ENCODE measurements at places on chromosomes 16 and 17. TPM values are rescaled to one million over a fixed set of nuclear protein-coding genes. Genes with fewer than 3 reads are reported as not detected.

GRCh38 chr16:3187798-3188674 is at the start of gene OR1F1:
Gene OR1F1, plus strand, starts transcription at chr16:3188204.
- no peaks in the 10 kb centered on the region for H3K27me3 ChIP-seq
- peak; percentile 81 for DNase-seq
- H3K4me3 ChIP-seq: no peak within 1 kb of the TSS
- H3K4me1 ChIP-seq: peaks cover 43% of the 10 kb centered on the region
- H3K27ac ChIP-seq: peak within 1 kb of the TSS; percentile 4

- peak overlapping the region; percentile 34 for H3K4me3 ChIP-seq
- H3K36me3 ChIP-seq: no peaks in the 10 kb centered on the region
- peak overlapping the region; percentile 90 for H3K27ac ChIP-seq
Measured at GRCh38 chr17:19753051-19753509, 5.0 kb upstream of the ALDH3A1 start.

DNA sequence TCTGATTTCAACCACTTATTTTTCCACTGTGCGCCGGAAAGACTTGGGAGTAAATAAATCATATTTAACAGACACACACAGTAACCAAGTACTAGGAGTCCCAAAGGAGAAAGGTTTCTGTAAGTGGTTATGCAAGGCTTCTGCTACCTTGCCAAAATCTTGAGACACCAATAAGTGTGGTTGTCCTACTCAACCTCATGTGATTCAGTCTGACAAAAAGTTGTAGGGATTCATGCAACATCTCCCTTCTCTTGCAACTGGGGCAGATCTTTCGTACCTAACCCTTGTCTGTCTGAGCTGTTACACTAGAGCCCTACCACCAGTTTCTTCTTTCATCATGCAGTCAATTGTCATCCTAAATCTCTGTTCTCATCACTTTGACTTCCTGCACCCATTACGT is 69.9 kb upstream of the NUDT7 start:
- DNase-seq: no peak
- peaks cover 39% of the 10 kb centered on the region for H3K27me3 ChIP-seq
- H3K4me3 ChIP-seq: no peak overlapping the region

GRCh38 chr17:64779376-64780095 is 117.4 kb upstream of the SMURF2 start:
- H3K27me3 ChIP-seq: no peaks in the 10 kb centered on the region
- DNase-seq: no peak
- H3K4me3 ChIP-seq: peak overlapping the region; percentile 76
- peak overlapping the region; percentile 31 for H3K27ac ChIP-seq
- no peaks in the 10 kb centered on the region for H3K36me3 ChIP-seq

DNA sequence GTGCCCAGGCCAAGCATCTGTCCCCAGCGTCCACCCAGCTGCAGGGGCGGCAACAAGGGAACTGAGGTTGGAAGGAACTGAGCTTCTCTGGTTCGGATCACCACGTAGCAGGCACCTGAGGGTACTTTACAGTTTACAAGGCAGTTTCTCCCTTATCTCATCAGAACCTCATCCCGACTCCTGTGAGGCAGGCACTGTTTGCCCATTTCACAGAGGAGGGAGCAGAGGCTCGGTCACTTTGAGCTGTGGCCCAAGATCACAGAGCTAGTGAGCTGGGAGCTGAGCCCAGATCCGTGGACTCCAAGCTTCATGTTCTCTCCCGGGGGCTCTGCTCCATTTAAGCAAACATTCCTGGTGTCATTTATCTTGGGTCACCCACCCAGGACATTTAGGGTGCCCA is 15.1 kb downstream of the UBALD1 start:
- no peaks in the 10 kb centered on the region for H3K4me1 ChIP-seq
- H3K27me3 ChIP-seq: no peaks in the 10 kb centered on the region
- no peak overlapping the region for H3K27ac ChIP-seq
- H3K36me3 ChIP-seq: no peaks in the 10 kb centered on the region
- H3K4me3 ChIP-seq: no peak overlapping the region

GRCh38 chr16:4386951-4387565 is 15.4 kb downstream of the VASN start:
- H3K27me3 ChIP-seq: no peaks in the 10 kb centered on the region
- no peaks in the 10 kb centered on the region for H3K4me1 ChIP-seq
- no peak for DNase-seq
- no peaks in the 10 kb centered on the region for H3K36me3 ChIP-seq
- H3K4me3 ChIP-seq: no peak overlapping the region

DNA sequence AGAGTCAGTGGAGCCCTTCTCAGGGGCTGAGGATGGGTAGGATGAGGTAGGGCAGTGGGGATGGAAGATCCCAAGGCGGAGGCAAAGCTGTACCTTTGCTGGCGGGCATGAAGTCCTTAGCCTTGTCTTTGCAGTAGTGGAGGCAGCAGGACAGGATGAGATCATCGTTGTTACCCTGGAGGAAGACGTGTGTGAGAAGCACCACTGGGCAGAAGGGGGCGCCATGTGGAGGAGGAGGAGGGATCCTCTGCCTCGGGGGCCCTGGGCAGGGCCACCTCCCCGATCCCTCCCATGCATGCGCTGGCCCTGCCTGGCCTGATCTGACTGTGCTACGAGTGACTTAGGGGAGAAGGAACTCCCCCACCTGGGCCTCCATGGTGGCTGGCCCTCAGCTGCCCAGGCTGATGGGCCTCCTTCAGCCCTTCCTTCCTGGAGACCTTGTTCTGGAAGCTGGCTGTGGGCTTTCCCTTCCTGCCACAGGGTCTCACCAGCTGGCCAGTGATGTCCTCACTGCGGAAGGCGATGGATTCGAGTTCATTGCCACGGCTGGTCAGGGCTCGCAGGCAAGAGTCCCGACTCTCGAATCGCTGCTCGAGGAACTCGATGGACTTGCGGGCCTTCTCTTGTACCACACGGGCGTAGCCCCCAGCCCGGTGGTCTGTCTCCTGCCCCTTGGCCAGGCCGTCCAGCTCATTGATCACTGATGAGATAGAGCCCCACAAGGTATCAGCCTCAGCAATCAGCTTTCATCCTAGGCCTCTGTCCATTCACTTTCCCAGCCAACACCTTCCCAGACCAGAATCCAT is 10.3 kb downstream of the HIC1 start:
- no peak for DNase-seq
- no peak overlapping the region for H3K4me3 ChIP-seq
- no peak overlapping the region for H3K27ac ChIP-seq

DNA sequence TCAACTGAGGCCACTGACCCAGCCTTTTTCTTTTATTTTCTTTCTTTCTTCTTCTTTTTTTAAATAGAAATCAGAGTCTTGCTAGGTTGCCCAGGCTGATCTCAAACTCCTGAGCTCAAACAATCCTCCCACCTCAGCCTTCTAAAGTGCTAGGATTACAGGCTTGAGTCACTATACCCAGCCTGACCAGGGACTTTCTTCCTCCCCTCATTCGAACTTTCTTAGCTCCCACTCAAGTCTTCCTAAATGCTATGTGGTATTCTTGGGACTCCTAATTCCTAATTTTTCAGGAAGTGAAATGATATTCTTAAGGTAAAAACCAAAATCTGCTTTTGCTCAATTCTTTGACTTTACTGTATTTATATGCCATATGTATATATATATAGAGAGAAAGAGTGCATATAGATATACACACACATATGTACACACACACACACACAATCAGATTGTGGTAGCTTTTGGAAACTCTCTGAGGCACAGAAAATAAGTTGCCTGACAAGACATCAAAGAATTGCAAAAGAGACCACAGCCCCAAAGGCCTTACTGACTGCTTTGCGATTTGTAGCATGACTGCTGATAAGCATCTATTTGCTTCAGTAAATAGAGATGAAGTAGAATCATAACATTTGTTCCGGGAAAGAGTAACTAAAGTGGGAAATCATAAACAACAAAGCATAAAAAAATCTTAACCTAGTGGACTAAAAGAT is 9.5 kb upstream of the AMZ2 start:
- H3K27me3 ChIP-seq: no peaks in the 10 kb centered on the region
- no peak for DNase-seq
- peaks cover 26% of the 10 kb centered on the region for H3K4me1 ChIP-seq
- no peak overlapping the region for H3K4me3 ChIP-seq
- H3K36me3 ChIP-seq: no peaks in the 10 kb centered on the region
- H3K27ac ChIP-seq: no peak overlapping the region

DNA sequence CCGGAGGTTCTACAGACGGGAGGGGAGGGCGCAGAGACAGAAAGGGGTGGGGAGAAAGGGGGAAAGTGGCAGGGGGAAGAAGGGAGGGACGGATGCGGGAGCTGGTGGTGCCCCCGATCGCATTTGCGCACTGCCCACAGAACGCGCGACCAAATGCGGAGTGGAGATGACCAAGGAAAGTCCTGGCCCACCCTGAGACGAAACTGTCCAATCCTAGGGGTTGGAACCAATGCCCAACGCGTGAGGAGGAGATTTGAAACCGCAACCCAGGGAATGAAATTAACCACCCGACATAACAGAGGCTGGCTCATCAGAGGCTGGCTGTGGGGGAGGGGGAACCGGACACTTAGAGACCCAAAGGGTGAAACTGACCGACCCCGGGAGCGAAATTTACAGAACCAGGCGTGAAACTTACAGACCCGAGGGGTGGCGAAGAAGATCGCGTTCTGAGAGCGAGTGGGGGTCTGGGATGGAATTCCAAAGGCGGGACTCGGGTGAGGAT is 1.4 kb downstream of the HES7 start:
- no peak for DNase-seq
- H3K4me3 ChIP-seq: peak overlapping the region; percentile 52
- H3K36me3 ChIP-seq: no peaks in the 10 kb centered on the region
- peaks cover 31% of the 10 kb centered on the region for H3K4me1 ChIP-seq

GRCh38 chr17:5769593-5770354 is 185.5 kb upstream of the NLRP1 start:
- H3K4me1 ChIP-seq: no peaks in the 10 kb centered on the region
- no peak overlapping the region for H3K27ac ChIP-seq
- peaks cover 60% of the 10 kb centered on the region for H3K27me3 ChIP-seq
- no peak overlapping the region for H3K4me3 ChIP-seq
- DNase-seq: no peak

- H3K4me1 ChIP-seq: no peaks in the 10 kb centered on the region
- H3K36me3 ChIP-seq: no peaks in the 10 kb centered on the region
- H3K4me3 ChIP-seq: no peak overlapping the region
- H3K27ac ChIP-seq: no peak overlapping the region
- no peak for DNase-seq
Measured at GRCh38 chr16:65445313-65446260, 323.7 kb upstream of the CDH11 start.

DNA sequence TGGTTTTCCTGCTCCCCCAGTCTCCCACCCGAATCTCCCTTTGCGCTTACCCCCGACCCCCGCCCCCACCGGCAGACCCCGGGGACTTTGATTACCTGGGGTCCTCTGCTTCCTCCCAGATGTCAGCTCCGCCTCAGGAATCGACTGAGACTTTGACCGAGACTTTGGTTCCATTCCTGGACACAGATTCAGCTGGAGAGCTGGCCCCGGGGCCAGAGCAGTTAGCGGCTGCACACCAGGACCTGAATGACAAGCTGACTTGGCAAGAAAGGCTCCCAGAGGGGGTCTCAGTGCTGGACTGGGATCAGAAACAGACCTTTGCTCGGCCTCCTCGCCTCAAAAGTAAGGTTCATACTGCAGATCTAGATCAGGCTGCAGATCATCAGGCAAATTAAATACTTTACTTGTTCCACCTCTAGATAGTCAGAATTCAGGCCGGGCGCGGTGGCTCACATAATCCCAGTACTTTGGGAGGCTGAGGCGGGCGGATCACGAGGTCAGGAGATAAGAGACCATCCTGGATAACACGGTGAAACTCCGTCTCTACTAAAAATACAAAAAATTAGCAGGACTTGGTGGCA is 60.3 kb upstream of the FBXO47 start:
- H3K27me3 ChIP-seq: no peaks in the 10 kb centered on the region
- no peak for DNase-seq
- no peak overlapping the region for H3K27ac ChIP-seq
- H3K4me1 ChIP-seq: peaks cover 11% of the 10 kb centered on the region
- no peaks in the 10 kb centered on the region for H3K36me3 ChIP-seq

DNA sequence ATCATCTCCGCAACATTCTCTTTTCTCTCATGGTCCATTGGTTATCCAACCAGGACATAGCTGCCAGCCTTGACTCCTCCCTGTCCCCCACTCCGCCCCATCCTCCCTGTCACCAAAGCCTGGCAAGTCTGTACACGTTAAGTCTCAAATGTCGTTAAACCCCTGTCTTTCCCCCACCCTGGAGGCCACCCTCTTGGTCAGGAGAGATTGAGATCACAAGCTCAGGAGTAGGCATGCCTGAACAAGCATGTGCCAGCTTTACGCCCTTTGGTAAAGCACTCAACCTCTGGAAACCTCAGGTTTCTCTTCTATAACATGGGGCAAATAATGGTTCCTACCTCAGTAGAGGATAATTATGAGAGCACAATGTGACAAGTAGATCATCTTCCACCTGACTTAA is 38.1 kb upstream of the CCL1 start:
- DNase-seq: no peak
- H3K27ac ChIP-seq: no peak overlapping the region
- peaks cover 33% of the 10 kb centered on the region for H3K27me3 ChIP-seq
- H3K4me1 ChIP-seq: no peaks in the 10 kb centered on the region
- H3K36me3 ChIP-seq: no peaks in the 10 kb centered on the region

GRCh38 chr16:85616607-85617321 is 3.6 kb downstream of the GSE1 start:
- no peak overlapping the region for H3K27ac ChIP-seq
- peaks cover 49% of the 10 kb centered on the region for H3K4me1 ChIP-seq
- H3K4me3 ChIP-seq: no peak overlapping the region
- H3K36me3 ChIP-seq: no peaks in the 10 kb centered on the region
- no peaks in the 10 kb centered on the region for H3K27me3 ChIP-seq
- DNase-seq: no peak

CFAP119 gene
- total RNA-seq: 12.6 TPM

SLC16A13 gene
- 6.8 TPM for total RNA-seq

NPIPA3 gene
- 1.6 TPM for total RNA-seq

SLC13A5 gene
- 0.07 TPM for total RNA-seq

SPATA33 gene
- 24.9 TPM for total RNA-seq

KRTAP9-8 gene
- total RNA-seq: not detected

RNU2-1 gene
- total RNA-seq: 5,800 TPM

CA5A gene
- not detected for total RNA-seq

GJC1 gene
- total RNA-seq: 62.4 TPM

C17orf113 gene
- 2.3 TPM for total RNA-seq

IL34 gene
- not detected for total RNA-seq

DUSP3 gene
- total RNA-seq: 29.6 TPM

NOXO1 gene
- total RNA-seq: 10.0 TPM

KRTAP2-1 gene
- not detected for total RNA-seq

RNF222 gene
- total RNA-seq: not detected

RRAD gene
- total RNA-seq: 2.2 TPM

AGRP gene
- not detected for total RNA-seq

CPD gene
- total RNA-seq: 47.2 TPM

ZNF469 gene
- total RNA-seq: 5.9 TPM

SNX20 gene
- total RNA-seq: 0.07 TPM

KCNH4 gene
- not detected for total RNA-seq

All from HCT116 (cell line).